Sciatic nerve (tissue), 2 donors: ENCODE measurements at places on chromosomes 4 and X.
A peak's percentile ranks its signal among the peaks of the same experiment; 100 is the strongest.

- DNase-seq = no peak
These were observed 1364.4 kb downstream of the STIM2 start for GRCh38 chr4:28225050-28225449.

GRCh38 chr4:153533387-153533786 lies 67.2 kb downstream of the TMEM131L start:
- no peak for DNase-seq

DNA sequence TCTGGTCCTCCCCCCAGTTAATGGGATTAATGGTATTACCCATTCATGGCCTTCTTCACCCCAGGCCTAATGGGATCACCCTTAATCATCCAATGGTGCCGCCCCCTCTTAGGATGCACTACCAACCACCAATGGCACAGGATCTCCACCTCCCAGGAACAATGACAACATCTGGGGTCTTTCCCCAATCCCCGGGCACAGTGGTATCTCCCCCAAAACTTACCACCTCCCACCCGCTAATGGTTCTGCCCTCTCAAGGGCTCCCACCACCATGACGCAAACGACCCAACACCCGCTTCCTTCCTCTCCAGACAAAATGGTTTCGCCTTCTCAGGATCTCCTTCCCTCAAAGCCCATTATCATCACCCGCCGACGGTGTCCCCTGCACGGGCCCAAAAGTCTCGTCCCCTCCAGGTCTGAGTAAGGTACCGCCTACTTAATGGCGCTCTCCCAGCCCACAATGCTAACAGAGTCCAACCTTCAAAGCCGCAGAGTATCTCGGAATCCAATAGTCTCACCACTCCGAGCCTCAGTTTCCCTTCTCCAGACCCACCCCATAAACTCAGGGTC lies 458 bp downstream of the GRIPAP1 start:
- DNase-seq = no peak

GRCh38 chr4:159937595-159937994 lies 834.7 kb downstream of the RAPGEF2 start:
- no peak for DNase-seq

DNA sequence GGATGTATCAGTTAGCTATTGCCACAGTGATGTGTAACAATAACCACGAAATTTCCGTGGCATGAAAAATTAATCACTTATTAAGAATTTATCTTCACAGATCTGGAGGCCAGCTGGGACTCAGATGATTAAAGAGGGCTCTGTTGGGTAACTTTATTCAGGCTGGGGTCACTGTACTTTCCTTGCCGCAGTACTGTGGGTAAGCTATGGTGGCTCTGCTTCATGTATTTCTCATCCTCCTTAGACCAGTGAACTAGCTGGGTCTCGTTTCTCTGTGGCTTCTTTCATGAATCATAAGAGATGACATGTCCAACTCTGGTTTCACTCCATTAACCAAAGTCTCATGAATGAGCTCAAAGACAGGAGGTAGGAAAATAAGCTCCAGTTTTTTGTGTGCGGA lies 13.5 kb downstream of the TEX13B start:
- DNase-seq = no peak

DNA sequence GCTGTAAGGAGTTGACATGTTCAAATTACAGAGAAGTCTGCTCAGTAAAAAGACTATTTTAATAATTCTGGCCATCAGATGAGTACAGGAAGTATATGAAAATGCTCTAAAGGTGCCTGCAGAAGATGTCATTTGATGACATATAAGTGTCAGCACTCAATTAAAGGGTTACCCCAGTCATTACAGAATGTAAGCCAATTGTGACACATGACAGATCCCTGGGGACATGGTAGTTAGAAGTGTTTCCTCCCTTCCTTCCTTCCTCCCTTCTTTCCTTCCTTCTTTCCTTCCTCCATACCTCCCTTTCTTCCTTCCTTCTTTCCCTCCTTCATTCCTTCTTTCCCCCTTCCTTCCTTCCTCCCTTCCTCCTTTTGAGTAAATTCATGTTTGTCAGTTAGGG lies 453.0 kb downstream of the RAPGEF2 start:
- DNase-seq = no peak

- DNase-seq = no peak
These were observed 1.4 kb upstream of the AIFM1 start for GRCh38 chrX:130167040-130167439.

GRCh38 chrX:63664083-63664482 lies 120.9 kb downstream of the ARHGEF9 start:
- no peak for DNase-seq

DNA sequence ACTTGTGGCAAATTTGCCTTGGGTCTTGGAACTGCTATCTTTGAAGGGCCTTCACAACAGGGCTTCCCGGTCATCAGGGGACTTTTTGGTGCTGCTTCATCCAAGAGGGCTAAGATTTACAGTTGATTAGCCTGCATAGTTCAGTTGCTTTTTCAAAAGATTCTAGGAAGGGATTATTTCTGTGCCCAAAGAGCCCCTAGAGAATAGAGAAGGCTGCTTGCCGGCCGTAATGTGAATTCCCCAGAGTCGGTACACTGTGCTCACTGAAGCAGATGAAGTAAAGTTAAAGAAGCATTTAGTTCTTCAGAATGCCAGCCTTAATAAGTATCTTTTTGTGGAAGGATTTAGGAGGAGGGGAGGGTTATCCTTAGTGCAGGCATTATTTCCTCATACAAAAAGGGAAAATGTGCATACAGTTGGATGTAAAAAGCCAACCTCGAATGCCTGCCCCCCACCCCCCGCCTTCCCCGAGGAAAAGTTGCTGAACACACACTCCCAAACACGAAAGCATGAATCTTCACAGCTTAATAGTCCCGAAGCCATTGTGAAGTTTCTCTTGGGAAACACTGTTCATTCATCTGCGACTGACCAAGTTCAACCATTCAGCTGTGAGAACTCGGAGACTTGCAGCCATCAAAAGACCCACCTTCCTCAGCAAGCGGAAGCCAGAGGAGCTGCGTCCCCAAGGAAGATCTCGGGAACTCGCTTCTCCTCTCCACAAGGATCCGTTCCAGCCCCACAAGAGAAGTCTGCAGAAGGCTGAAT lies 47.6 kb downstream of the ANOS1 start:
- DNase-seq = no peak

- no peak for DNase-seq
These were observed 862.2 kb downstream of the TRAM1L1 start for GRCh38 chr4:116223040-116223732.

- DNase-seq = no peak
These were observed 57.0 kb downstream of the ING2 start for GRCh38 chr4:183561905-183562304.

DNA sequence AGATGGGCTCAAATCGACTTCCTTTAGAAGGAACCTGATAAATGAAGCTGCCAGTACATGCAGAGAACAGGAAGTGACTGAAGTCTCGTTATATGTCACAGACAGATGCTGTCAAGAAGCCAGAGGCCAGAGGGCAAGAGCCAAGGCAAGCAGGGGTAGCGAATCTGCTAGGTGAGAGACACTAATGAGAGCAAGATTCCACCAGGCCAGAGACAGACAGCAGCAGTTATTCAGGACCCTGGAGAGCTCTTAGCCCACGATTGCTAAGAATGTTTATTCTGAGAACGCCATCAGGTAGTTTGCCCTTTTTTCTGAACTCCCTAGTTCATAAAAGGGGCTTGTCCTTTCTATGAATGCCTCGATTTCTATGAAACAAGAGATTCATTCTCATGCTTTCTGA lies 73.7 kb downstream of the BEND2 start:
- DNase-seq = no peak

GRCh38 chrX:8191022-8191421 lies 20.0 kb upstream of the VCX2 start:
- DNase-seq = no peak

GRCh38 chr4:7423391-7423790 lies 11.3 kb downstream of the PSAPL1 start:
- peak; percentile 34 for DNase-seq

GRCh38 chr4:79979785-79980437 lies 93.1 kb downstream of the ANTXR2 start:
- DNase-seq = no peak

GRCh38 chr4:10611673-10612072 lies 72.9 kb downstream of the CLNK start:
- no peak for DNase-seq

DNA sequence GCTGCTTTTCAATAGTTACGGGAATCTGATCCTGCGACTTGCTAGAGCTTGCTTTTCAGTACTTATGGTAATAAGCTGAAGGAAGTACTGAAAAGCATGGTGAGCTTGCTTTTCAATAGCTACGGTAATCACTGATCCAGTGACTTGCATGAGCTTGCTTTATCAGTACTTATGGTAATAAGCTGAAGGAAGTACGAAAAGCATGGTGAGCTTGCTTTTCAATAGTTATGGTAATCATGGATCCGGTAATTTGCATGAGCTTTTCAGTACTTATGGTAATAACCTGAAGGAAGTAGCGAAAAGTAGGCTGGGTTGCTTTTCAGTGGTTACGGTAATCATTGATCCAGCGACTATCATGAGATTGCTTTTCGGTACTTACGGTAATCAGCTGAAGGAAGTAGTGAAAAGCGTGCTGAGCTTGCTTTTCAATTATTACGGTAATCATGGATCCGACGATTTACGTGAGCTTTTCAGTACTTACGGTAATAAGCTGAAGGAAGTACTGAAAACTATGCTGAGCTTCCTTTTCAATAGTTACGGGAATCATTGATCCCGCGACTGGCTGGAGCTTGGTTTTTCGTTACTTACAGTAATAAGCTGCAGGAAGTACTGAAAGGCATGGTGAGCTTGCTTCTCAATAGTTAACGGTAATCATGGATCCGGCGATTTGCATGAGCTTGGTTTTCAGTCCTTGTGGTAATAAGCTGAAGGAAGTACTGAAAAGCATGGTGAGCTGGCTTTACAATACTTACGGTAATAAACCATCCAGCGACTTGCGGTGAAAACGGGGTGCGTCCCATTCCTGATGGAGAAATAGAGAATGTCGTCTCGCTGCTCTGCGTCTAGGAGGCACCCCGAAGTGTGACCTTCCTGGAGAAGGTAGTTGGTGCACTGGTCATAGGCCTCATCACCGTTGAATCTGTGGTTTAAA lies 6.5 kb downstream of the CRLF2 start:
- peak; percentile 34 for DNase-seq

DNA sequence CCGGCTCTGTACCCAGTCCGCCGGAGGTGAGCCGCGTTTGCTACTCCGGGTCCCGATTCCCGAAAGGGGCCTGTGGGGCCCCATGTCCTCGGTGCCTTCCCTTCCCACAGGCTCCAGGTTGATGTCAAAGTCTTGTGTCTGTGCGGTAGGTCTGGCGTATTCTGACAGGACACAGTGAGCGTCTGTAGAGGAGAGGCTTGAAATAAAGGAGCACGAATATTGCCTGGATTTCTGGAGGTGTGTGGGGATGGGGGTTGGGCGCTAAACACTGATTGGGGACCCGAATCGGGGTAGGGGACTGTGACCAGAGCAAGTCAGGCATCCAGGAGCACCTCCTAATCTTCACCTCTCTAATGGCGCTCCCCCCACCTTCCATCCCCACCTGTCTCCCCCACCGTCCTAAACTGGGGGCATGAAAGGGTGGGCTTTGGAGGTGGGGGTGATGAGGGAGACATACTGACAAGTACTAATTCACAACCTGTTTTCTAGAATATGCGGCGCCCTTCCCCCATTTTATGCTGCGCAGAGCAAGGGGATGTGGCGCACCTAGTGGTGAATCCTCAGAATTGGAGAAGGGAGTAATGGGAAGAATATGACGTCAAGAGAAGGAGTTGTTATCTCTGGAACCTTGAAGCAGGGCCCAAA lies 855 bp downstream of the GPRASP2 start:
- peak; percentile 78 for DNase-seq

DNA sequence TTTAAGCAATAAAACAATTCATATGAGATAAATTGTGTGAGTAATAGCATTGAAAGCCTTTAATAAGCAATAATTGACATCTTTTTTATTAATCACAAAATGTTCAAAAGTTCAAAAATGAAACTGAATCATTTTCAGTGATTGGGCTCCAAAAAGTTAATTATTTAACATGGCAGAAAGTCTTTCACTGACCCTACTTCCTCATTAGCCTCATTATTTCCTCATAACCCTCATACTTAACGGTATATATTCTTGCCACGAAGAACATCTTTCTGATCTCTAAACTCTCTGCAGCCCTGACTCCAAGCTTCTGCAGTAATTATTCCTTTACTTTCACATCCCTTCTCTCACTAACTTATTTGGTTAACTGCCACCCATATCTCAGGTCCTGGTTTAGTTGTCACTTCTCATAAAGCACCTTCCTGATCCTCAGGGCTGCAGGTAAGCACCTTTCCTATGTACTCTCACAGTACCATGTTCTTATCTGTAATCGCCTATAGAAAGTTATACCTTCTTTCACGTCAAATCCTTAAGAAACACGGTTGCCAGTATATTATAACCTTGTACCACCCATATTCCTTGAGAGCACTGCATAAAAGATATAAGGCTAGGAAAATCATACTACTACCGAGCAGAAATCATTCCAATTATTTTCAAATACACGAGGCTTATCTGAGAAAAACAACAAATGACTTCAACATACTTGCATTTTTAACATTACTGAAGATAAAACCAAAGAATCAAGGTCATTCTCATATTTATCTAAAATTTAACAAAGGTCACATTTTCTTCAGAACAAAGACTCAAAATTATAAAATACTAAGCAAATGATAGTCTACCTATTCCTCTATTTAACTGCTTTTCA lies 72.2 kb downstream of the PPP3CA start:
- DNase-seq = no peak

- DNase-seq = no peak
These were observed 243.6 kb upstream of the DKK2 start for GRCh38 chr4:107279733-107280132.

- DNase-seq = no peak
These were observed 9.9 kb downstream of the TMSB4X start for GRCh38 chrX:12984603-12985319.

DNA sequence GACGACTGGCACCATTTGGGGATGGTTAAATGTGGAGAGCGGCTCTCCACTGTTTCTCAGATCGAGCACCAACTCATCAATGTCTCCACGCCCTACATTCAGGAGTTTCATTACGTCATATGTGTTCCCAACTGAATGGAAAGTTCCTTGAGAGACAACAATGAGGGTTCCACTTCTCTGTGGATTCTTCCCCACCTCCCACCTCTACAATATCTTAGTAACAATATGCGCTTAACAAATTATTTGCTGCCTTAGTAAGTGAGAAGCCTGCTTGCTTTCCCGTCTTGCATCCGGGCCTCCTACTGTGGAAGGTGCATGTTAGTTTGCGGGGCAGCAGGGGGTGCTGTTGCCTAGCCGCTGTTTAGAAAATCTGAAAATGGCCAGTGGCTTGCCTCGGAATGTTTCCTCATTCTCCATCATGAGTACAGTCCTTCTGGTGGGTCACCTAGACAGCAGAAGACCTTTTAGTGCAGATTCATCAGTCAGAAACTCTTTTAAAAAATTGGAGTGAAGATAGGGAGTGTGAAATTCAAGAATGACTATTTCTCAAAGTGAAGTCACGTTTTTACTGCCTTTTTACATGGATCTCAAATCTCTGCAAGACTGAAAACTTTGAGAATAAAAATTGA lies 55.7 kb downstream of the PHOX2B start:
- DNase-seq = peak; percentile 69

- DNase-seq = no peak
These were observed 235.3 kb downstream of the TENM3 start for GRCh38 chr4:182478475-182478874.
